Spinal cord (tissue), 10 donors: ENCODE measurements at places on chromosomes 3 and 15. TPM values are rescaled to one million over a fixed set of nuclear protein-coding genes. Genes with fewer than 3 reads are reported as not detected.

The GRK7 gene
- 0.22 TPM for total RNA-seq

The SPATA12 gene
- not detected for total RNA-seq

The RAMAC gene
- 26.8 TPM for total RNA-seq

- no peak overlapping the region for H3K4me3 ChIP-seq
- no peaks in the 10 kb centered on the region for H3K36me3 ChIP-seq
- H3K4me1 ChIP-seq, result peaks cover 7% of the 10 kb centered on the region
- no peak for DNase-seq
These were observed 48.0 kb downstream of the EEFSEC start for GRCh38 chr3:128201158-128201755.

- peak overlapping the region; percentile 52 for H3K27ac ChIP-seq
- no peaks in the 10 kb centered on the region for H3K27me3 ChIP-seq
- H3K4me3 ChIP-seq, result no peak overlapping the region
These were observed 79.3 kb downstream of the EEFSEC start for GRCh38 chr3:128232376-128233178.

- DNase-seq, result no peak
- H3K4me3 ChIP-seq, result no peak overlapping the region
- H3K4me1 ChIP-seq, result no peaks in the 10 kb centered on the region
- peaks cover 5% of the 10 kb centered on the region for H3K27me3 ChIP-seq
- H3K36me3 ChIP-seq, result no peaks in the 10 kb centered on the region
- H3K27ac ChIP-seq, result no peak overlapping the region
These were observed 118.5 kb downstream of the TLE3 start for GRCh38 chr15:69979262-69979661.

GRCh38 chr3:14177580-14178246, 688 bp downstream of the XPC start:
- no peak for DNase-seq
- no peaks in the 10 kb centered on the region for H3K36me3 ChIP-seq
- peak overlapping the region; percentile 93 for H3K27ac ChIP-seq
- H3K4me3 ChIP-seq, result peak overlapping the region; percentile 91

DNA sequence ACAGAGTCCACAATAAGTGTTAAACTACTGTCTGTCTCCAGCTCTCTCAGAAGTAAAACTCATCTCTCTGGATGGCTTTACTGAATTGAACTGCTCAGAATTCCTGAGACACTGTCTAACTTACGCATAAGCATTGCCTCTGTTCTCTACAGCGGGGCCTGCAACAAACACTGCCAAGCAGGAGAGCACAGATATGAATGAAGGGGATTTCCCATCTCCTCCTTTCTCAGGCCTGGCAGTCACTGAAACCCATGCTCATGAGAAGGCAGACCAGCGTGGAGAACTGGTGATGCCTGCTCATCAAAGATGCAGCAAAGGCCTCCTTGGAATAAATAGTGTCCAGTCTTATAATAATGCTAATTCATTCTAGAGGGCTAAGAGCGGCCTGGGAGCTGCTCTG, 10.3 kb downstream of the RASGRP1 start:
- no peak overlapping the region for H3K27ac ChIP-seq
- no peaks in the 10 kb centered on the region for H3K36me3 ChIP-seq
- H3K4me1 ChIP-seq, result peaks cover 8% of the 10 kb centered on the region
- H3K27me3 ChIP-seq, result no peaks in the 10 kb centered on the region

DNA sequence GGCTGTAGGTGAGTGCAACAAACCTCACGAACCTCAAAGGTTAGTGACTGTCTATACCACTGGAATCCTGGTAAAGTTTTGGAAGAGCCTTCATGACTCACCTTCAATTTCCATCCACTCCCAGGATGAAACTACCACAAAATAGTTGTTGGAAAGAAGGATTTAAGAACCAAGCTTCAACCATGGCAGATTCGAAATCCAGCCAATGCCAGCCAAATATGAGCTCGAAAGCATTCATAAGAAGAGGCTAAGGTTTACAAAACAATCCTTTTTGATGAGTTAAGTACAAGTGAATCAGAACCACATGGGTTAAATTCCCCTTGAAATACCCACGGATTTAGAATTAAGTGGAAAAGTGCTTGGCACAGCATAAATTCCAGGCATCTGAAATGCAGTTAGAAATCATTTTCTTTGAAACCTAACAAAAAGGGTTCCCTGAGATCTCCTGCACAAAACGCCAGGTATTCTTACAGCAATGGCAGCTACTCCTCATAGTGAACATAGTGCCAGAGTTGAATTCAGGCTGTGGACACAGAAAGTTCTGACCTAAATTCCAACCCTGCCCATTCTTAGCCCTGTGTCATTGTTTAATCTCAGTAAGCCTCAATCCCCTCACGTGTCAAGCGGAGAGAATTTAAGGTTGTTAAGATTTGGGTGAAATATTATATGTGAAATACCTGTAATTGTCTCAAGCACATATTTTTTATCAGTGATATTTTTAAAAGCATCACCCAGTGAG, 89.2 kb downstream of the FBN1 start:
- H3K4me1 ChIP-seq, result no peaks in the 10 kb centered on the region
- H3K36me3 ChIP-seq, result no peaks in the 10 kb centered on the region
- H3K4me3 ChIP-seq, result no peak overlapping the region

- no peaks in the 10 kb centered on the region for H3K4me1 ChIP-seq
- H3K36me3 ChIP-seq, result peaks cover 5% of the 10 kb centered on the region
- DNase-seq, result no peak
- no peaks in the 10 kb centered on the region for H3K27me3 ChIP-seq
- no peak overlapping the region for H3K27ac ChIP-seq
- no peak overlapping the region for H3K4me3 ChIP-seq
These were observed 35.2 kb downstream of the RNF13 start for GRCh38 chr3:149848238-149848637.

DNA sequence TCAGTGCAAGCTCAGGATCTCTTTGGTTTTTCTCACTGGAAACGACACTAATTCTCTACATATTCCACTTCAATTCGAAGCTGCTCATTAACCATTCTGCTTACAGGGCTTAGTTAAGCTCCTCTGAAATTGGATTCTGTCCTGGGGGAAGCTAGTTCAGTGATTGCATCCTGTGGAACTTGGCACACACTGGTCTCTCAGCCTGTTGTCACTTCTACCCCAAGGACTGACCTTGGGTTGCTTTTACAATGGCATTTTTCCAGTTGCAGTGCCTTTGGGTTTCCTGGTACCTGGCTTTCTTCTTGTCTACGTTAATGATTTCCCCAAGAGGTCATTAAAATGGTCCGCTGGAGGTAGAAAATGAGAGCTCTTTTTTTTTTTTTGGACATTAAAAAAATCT, 33.3 kb upstream of the GABRB3 start:
- no peak overlapping the region for H3K4me3 ChIP-seq
- no peaks in the 10 kb centered on the region for H3K36me3 ChIP-seq
- H3K27me3 ChIP-seq, result no peaks in the 10 kb centered on the region

- H3K27ac ChIP-seq, result no peak overlapping the region
- no peak overlapping the region for H3K4me3 ChIP-seq
- no peaks in the 10 kb centered on the region for H3K36me3 ChIP-seq
- peak; percentile 58 for DNase-seq
- no peaks in the 10 kb centered on the region for H3K27me3 ChIP-seq
These were observed 210.8 kb upstream of the ROPN1 start for GRCh38 chr3:124202754-124203153.

DNA sequence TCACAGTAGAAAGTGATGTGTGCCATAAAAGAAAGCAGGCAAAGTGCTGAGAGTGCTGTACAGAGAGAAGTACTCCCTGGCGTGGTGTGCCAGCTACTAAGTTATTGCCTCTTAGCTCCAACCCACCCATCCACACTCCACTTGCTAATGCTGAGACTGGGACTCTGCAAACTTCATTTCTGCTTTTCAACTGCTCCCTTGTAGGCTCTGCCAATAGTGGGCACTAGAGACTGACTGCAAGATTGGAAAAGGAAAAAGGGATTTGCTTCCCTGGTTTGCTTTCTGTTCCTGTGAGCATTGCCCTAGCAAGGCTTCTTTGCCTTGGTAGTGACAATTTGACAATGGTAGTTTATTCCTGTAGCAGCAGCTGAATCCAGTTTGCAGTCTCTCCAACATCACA, 56.5 kb upstream of the TMEM108 start:
- H3K27me3 ChIP-seq, result no peaks in the 10 kb centered on the region
- no peaks in the 10 kb centered on the region for H3K36me3 ChIP-seq
- no peak overlapping the region for H3K27ac ChIP-seq
- H3K4me3 ChIP-seq, result no peak overlapping the region
- no peak for DNase-seq

DNA sequence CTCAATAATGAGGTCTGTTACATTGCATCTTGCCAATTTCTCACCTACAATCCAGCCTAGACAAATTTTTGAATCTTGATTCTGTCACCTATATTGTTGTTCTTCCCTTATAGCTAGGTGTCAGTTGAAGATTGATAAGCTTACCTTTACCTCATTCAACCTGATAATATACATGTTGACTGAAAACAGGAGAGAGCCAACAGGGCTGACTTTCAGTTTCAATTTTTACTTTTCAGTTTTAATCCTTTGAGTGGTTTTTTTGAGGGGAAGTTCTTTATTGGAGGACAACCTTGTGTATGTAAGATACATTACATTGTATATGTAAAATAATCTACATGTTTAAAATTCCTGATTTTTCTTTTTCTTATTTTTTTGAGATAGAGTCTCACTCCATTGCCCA, 5.8 kb downstream of the ATP13A5 start:
- H3K27ac ChIP-seq, result no peak overlapping the region
- H3K4me1 ChIP-seq, result no peaks in the 10 kb centered on the region
- H3K4me3 ChIP-seq, result no peak overlapping the region
- no peak for DNase-seq
- no peaks in the 10 kb centered on the region for H3K27me3 ChIP-seq

DNA sequence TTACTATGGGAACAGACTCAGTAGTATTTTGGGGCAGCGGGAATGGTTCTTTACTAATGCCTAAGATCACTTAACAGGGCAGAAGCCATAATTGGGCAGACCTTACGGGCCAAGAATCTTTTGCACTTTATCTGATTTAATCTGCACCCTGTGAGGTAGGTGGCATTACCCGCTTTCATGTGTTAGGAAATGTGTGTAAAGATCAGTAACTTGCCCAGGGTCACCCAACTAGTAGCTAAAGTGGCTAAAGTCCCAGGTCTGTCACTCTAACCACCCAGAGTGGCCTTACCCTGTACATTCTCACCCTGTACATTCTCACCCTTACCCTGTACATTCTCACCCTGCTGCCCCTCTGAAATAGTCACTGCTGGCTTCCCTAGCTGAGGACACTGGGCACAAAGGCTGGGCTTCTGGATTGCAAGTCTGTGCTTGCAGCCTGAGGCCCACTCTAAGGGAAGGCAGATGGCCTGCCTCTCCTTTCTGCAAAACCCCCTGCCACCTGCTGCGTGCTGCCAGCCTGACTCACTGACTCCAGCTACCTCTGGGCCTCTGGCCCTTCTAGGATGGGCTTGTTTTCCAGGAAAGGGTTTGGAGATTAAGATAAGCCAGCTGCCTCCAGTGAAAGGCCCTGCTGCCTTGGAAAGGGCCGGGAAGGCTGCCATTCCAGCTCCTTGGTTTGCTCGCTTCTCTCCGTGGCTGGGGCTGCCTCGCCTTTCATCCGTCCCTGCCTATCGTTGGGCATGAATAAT, 37.5 kb upstream of the MYZAP start:
- H3K27ac ChIP-seq, result peak overlapping the region; percentile 41
- DNase-seq, result no peak
- H3K4me3 ChIP-seq, result no peak overlapping the region

- no peaks in the 10 kb centered on the region for H3K36me3 ChIP-seq
- peak overlapping the region; percentile 89 for H3K27ac ChIP-seq
- no peak overlapping the region for H3K4me3 ChIP-seq
- DNase-seq, result no peak
These were observed 37.7 kb upstream of the TRAK1 start for GRCh38 chr3:42053476-42053875.

GRCh38 chr3:46862369-46863025, 747 bp downstream of the MYL3 start:
- H3K27me3 ChIP-seq, result peaks cover 3% of the 10 kb centered on the region
- peaks cover 31% of the 10 kb centered on the region for H3K4me1 ChIP-seq
- H3K27ac ChIP-seq, result no peak overlapping the region
- no peak for DNase-seq
- H3K4me3 ChIP-seq, result no peak overlapping the region

DNA sequence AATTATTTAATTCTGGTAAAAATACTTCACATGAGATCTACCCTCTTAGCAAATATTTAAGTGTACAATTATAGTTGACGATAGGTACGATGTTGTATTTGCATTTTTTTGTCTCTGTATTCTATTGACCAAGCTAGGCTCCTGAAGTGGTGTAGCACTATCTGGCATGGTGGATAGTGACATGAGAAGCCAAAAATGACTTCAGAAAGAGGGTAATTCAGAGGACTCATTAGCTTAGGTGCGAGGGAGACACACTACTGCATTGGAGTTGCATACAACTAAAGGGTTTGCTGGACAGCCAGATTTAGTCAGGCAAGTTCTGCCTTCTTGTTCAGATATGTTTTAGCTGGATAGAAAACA, 50.6 kb downstream of the KBTBD8 start:
- H3K4me3 ChIP-seq, result no peak overlapping the region
- no peaks in the 10 kb centered on the region for H3K4me1 ChIP-seq

GRCh38 chr3:87246662-87247429, 19.7 kb downstream of the CHMP2B start:
- no peak overlapping the region for H3K27ac ChIP-seq
- DNase-seq, result no peak
- H3K36me3 ChIP-seq, result peaks cover 3% of the 10 kb centered on the region
- no peak overlapping the region for H3K4me3 ChIP-seq

DNA sequence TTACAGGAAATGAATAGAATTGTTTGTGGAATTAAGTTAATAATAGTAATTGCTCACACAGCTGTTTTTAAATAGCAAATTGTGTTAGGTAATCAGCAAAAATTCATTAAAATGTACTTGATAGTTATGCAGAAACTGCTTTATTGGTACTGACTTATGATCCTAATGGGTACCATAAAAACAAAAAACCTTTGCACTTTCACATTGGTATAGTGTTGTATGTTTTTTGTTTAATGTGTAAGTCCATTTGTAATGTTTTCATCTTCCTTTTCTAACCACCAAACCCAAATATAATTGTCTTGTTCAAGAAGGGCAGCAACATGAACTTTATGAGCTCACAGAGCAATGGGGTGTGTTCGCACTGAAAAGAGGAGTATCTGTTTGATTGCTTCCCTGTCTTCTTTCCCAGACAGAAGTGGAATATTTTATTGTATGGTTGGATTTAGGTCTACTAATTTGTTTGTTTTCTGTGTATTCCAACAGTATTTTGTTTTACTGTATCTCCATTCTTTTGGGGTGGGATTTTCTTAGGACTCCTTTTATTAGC, 135.8 kb downstream of the TCF12 start:
- H3K4me3 ChIP-seq, result no peak overlapping the region
- no peaks in the 10 kb centered on the region for H3K36me3 ChIP-seq
- H3K4me1 ChIP-seq, result no peaks in the 10 kb centered on the region
- peak; percentile 11 for DNase-seq

GRCh38 chr3:123610331-123610730, 25.5 kb upstream of the HACD2 start:
- no peaks in the 10 kb centered on the region for H3K4me1 ChIP-seq
- no peak overlapping the region for H3K4me3 ChIP-seq
- H3K27me3 ChIP-seq, result no peaks in the 10 kb centered on the region
- no peaks in the 10 kb centered on the region for H3K36me3 ChIP-seq
- H3K27ac ChIP-seq, result no peak overlapping the region
